ENCODE measurements at places on chromosomes 3 and 15.

GRCh38 chr15:34366271-34367065, 528 bp downstream of the LPCAT4 start:
- DNase-seq, result peak; percentile 89

- DNase-seq, result no peak
These were observed 7.3 kb upstream of the CYP11A1 start for GRCh38 chr15:74374648-74375302.

- DNase-seq, result peak; percentile 83
These were observed 3.0 kb downstream of the SNAP23 start for GRCh38 chr15:42498212-42499068.

- DNase-seq, result no peak
These were observed 148.2 kb downstream of the ADAMTS9 start for GRCh38 chr3:64539451-64540196.

GRCh38 chr3:143753456-143753855, 94.8 kb downstream of the SLC9A9 start:
- no peak for DNase-seq

DNA sequence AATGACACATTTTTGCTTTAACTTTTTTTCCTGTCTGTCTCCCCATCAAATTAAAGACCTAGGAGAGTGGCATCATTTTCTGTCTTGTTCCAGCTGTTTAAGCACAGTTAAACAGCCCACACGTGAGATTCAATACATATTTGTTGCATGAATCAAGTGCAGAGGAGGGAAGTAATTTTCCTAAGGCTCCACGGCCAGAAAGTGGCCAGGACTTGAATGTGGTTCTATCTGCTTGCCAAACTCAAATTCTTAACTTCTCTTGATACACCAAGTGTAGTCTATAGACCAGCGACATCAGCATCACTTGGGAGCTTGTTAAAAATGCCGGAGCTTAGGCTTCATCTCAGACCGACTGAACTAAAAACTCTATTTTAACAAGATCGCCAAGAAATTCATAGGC, 724.8 kb upstream of the CFAP20DC start:
- no peak for DNase-seq

GRCh38 chr15:67248011-67248505, 6.4 kb downstream of the AAGAB start:
- DNase-seq, result no peak

DNA sequence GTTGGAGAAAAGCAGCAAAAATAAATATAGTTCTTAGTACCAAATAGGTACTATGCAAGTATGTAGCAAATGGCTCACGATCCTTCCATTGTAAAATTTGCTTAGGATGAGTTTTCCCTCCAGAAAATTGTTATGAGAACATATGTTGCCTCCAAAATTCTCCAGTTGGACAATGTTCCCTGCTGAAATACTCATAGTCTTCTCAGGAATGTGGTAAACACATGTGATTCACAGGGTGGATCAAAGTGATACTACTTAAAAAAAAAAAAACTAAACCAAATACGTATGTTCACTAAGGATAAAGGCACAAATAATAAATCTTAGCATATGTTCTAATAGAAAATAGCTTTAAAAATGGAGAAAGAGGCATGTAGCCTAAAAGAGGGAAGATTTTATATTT, 84.3 kb upstream of the ZNF385D start:
- no peak for DNase-seq

DNA sequence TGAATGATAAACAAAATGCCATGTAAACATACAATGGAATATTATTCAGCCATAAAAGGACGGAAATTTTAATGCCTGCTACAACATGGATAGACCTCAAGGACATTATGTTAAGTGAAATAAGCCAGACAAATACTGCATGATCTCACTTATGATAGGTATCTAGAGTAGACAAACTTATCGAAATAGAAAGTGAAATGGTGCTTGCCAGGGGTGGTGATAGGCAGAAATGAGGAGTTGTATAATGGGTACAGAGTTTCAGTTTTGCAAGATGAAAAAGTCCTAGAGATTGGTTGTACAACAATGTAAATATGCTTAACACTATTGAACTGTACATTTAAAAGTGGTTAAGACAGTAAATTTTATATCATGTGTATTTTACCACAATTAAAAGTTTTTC, 287.8 kb downstream of the ERC2 start:
- DNase-seq, result no peak

GRCh38 chr3:177284383-177284881, 87.2 kb upstream of the TBL1XR1 start:
- peak; percentile 84 for DNase-seq

Measured in small intestine (tissue), 16 donors.